Lung microvascular endothelial cell (primary cell): ENCODE measurements at places on chromosomes 7 and 10. TPM values are rescaled to one million over a fixed set of nuclear protein-coding genes. Genes with fewer than 3 reads are reported as not detected.

- no peak for DNase-seq
Measured at GRCh38 chr7:84553711-84554110, 359.1 kb upstream of the SEMA3A start.

DNA sequence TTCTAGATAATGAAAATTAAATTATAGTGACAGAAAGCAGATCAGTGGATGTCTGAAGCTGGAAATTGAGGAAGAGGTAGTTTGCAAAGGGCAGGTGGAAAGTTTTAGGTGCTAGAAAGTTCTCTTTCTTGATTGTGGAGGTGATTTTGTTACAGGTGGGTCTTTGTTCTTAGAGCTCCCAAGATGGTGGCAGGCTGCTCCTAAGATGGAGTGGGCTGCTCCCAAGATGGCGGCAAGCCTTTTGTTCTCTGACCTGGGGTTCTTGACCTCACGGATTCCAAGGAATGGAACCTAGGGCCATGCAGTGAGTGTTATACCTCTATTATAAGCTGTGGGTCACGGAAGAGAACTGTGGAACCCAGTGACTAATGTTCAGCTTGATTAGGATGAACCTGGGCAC, 32.5 kb downstream of the SUGCT start:
- no peak for DNase-seq

DNA sequence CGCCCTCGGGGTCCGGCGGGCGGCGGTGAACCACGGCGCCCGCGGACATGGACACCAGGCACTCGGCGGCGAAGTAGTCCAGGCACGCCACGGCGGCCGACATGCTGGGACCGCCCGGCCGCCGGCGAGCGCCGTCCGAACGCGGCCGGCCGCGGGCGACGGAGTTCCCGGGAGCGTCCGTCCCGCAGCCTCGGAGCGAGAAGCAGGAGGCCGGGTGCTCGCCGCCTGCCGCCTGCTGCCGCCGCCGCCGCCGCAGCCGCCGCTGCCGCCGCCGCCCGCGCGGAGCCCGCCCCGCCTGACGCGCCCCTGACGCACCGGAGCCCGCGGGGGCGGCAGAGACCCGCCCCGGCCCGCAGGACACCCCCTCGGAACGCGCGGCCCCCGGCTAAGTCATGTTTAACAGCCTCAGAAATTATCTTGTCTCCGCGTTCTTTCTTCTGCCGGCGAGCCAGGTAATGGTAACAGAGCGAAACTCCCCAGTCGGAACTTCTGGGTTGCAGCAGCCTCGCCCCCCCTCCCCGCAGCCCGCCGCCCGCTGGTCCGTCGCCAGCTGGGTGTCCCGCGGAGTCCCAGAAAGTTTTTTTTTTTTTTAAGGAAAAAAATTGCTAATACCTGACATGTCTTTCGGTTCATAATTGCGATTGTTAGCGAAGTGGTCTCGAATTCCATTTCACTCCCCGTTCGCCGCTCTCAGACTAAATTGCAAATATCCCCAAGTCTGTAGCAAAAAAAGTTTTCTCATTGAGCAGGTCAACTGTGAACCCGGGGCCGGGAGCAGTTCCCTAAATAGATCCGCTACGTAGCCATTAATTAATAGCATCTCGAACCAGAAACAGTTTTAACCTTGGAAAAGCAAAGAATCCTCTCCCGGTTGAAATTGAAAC, at the start of gene KLF14:
Gene KLF14 (minus strand): TSS at position 277 of the 884 bp plus-strand sequence. CDS start 174 bp downstream, at position 103.
- DNase-seq, result peak; percentile 31

GRCh38 chr7:157686285-157686894, 349.6 kb downstream of the DNAJB6 start:
- no peak for DNase-seq

DNA sequence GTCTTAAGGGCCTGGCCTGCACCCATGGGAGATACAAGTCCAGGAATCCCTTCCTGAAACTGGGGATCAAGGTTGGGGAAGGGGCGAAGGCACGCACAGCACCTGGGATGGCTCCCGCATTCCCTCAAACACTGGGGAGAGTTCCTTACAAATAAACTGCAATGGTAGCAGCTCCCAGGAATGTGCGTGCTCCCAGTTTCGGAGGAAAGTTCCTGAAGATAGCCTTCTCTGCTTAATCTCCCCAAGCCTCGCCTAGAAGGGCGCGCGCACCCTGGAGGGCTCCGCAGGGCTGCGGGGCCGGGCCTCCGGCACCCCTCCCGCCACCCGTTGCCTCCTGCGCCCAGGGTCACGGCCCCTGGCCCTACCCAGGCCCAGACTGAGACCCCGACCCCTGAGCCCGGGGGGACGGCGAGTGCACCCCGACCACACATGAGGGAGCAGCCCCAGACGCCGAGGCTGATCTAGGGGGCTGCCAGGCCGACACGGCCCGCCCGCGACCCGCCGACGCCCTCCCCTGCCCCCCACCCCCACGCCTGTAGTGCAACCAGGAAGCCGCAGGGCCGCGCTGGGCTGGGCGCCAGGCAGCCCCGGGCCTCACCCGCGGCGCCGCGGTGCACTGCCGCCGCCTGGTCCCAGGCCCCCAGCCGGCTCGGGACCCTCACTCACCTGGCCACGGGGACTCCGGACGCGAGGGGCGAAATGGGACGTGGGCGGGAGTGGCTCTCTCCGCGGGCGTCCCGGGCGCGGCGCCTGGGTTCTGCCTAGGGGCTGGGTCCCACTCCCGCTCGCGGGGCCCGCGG, 460 bp downstream of the ANXA11 start:
- DNase-seq, result peak; percentile 62

GRCh38 chr10:53007527-53007842, 234.9 kb upstream of the MBL2 start:
- no peak for DNase-seq

- DNase-seq, result no peak
Measured at GRCh38 chr10:124306922-124307371, 111.8 kb downstream of the OAT start.

LIPF gene
- total RNA-seq, result not detected in 2 replicates

STK17A gene
- total RNA-seq, result 18.7 and 27.9 TPM in 2 replicates

CYP3A5 gene
- total RNA-seq, result not detected in 2 replicates

PKD1L1 gene
- total RNA-seq, result 0.20 and 0.44 TPM in 2 replicates
